ENCODE measurements at places on chromosomes 16 and 17. TPM values are rescaled to one million over a fixed set of nuclear protein-coding genes. Genes with fewer than 3 reads are reported as not detected.

SMIM36 gene
- not detected for total RNA-seq

RNF157 gene
- total RNA-seq: 165 TPM

GRCh38 chr17:62910277-62910676 is 55.8 kb upstream of the TANC2 start:
- no peaks in the 10 kb centered on the region for H3K4me1 ChIP-seq
- H3K27me3 ChIP-seq: peaks cover 12% of the 10 kb centered on the region
- DNase-seq: no peak
- H3K27ac ChIP-seq: no peak overlapping the region

DNA sequence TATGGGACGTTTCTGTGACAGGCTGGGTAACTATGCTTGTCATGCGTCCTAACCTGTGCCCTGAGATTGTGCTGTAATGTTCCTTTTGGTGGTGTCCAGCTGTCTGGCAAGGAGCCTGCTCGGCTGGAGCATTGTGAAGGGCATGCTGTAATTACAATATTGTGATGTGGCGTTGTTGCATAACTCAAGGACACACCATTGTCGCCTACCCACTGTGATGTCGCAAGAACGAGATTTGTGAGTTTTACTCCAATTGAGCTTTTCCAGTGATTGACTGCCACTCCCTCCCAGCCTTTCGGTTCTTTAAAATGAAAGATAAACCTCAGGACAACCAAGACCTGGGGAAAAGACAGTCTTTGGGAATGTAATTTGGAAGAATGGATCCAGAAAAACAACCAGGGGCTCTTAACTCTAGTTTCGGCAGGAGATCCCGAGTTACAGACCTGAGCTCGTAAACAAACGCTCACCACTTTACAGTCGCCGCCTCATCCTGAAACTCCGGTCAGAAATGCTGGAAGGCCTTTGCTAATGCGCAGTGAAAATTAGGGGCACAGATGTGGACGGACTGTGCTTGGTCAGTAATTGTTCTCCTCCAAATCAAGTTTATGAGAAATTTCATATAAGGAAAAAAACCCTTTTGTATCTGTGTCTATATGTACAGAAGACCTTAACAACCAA is 1.3 kb downstream of the ZNF750 start:
- H3K36me3 ChIP-seq: no peaks in the 10 kb centered on the region
- no peak overlapping the region for H3K27ac ChIP-seq
- DNase-seq: no peak
- no peak overlapping the region for H3K4me3 ChIP-seq
- H3K27me3 ChIP-seq: no peaks in the 10 kb centered on the region

GRCh38 chr16:49653173-49653570 is 202.7 kb downstream of the ZNF423 start:
- peaks cover 2% of the 10 kb centered on the region for H3K4me1 ChIP-seq
- DNase-seq: no peak
- H3K27ac ChIP-seq: no peak overlapping the region
- no peaks in the 10 kb centered on the region for H3K36me3 ChIP-seq
- H3K27me3 ChIP-seq: no peaks in the 10 kb centered on the region
- H3K4me3 ChIP-seq: no peak overlapping the region
